GM12891 (cell line): ENCODE measurements at places on chromosomes 7 and 10.

DNA sequence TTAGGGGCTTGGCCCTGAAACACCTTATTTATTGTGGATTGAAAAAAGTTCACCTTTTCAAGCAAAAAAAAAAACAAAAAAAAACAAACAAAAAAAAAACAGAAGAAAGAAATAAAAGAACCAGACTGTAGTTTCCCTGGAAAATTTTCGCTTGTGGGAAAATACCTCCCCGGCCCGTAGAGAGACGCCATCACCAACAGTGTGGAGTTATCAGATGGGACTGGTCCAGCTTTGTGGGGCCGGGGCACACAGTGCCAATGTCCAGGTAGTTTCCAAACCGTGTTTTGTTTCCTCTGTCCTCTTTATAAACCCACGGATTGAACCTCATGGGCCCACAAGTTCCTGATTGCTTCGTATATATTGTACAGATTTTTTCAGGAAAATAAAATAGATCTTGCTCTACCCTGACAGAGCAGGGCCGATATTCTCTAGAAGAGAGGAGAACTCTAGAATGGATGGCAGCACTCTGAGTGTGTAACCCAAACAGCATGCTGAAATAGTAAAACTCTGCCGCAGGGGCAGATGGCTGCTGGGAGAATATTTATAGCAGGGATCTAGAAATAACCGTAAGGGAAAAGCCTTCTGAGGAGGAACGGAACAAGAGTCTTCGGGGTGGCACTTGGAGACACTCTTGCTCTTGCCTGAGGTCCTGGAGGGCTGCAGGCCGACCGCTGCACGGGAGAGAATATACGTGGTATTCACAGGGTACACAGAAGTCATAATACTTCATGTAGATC is 241.0 kb downstream of the FRMD4A start:
- no peak for DNase-seq

GRCh38 chr10:57141708-57142107 is 780.6 kb upstream of the ZWINT start:
- no peak for DNase-seq

- DNase-seq, result no peak
These were observed 11.3 kb downstream of the MTG1 start for GRCh38 chr10:133405272-133405671.

GRCh38 chr7:140646931-140647647 is 6.5 kb upstream of the DENND2A start:
- DNase-seq, result no peak

GRCh38 chr7:114150689-114151088 is 231.9 kb upstream of the PPP1R3A start:
- no peak for DNase-seq

DNA sequence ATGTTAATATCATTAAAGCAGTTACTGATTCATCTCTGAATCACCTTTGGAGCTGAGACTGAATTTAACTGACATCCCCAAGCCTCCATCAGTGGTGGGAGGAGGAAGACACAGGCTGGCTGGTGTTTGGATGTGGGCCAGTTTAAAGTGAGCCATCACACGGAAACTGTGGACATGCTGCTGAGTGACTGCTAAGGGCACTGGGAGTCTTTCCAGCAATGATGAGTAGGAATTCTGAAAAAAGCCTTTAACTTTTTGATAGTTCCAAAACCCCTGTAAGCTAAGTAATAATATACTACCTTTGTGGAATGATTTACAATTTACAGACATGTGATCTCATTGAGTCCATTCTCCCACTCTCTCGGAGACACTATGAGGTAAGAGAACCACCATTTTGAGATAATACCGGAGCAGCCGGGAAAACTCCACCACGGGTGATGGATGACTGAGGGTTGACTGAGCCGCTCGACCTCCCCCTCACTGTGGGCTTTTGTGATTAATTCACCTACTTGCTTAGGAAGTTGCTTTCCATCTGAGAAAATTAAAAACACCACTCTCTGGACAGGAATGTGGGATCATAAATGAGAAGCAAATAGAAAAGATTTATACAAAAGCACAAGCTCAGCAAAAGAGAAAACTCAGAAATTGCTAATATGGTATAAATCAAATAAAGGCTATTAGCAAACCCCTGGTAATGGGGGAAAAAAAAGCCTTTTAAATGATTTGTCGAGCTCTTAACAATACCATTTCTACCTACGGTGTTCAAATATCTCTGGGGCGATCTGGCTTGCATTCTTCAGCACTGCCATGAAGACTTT is 194.8 kb downstream of the FANK1 start:
- no peak for DNase-seq

- DNase-seq, result peak; percentile 42
These were observed 5.3 kb upstream of the PRKRIP1 start for GRCh38 chr7:102390697-102391484.

DNA sequence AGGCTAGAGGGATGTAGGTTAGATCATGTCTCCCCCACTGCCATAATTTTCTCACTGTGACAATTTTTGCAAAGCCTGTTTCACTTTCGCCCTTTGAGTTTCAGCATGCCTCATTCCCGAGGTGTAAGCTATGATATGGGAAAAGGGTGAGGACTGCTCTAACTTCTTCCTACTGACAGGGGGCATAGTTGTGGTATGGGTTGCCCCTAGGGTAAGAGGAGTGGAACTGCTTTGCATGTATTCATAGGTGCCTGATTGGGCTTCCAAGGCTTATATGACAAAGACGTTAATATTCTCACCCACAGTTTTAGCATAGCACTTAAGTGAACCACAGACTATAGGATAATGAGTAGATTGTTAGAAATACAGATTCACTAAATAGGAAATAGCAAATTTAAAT is 148.7 kb downstream of the BBS9 start:
- no peak for DNase-seq

- DNase-seq, result no peak
These were observed 6.9 kb downstream of the FAM241B start for GRCh38 chr10:69636626-69637605.

DNA sequence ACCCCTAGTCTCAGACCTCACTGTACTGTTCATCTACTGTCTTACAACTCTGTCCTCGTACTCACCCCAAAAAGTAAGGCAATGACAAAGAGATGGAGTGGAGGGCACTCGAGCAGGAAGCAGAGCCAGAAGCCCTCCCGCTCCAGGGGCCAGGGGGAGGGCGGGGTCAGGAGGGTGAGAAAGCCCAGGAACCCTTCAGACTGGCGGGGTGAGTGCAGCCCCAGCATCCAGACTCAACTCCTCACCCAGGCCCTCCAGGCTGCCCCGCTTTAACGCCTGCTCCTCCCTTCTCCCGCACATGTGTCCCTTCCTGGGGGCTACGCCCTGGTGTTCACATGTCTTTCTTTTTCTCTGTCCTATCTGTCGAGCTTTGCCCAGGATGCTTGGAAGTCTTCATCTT is 66.1 kb downstream of the CALML3 start:
- DNase-seq, result no peak

- DNase-seq, result no peak
These were observed 112.9 kb upstream of the LYZL2 start for GRCh38 chr10:30742471-30742870.

GRCh38 chr10:5470062-5470751 is 29.2 kb downstream of the CALML5 start:
- DNase-seq, result no peak

DNA sequence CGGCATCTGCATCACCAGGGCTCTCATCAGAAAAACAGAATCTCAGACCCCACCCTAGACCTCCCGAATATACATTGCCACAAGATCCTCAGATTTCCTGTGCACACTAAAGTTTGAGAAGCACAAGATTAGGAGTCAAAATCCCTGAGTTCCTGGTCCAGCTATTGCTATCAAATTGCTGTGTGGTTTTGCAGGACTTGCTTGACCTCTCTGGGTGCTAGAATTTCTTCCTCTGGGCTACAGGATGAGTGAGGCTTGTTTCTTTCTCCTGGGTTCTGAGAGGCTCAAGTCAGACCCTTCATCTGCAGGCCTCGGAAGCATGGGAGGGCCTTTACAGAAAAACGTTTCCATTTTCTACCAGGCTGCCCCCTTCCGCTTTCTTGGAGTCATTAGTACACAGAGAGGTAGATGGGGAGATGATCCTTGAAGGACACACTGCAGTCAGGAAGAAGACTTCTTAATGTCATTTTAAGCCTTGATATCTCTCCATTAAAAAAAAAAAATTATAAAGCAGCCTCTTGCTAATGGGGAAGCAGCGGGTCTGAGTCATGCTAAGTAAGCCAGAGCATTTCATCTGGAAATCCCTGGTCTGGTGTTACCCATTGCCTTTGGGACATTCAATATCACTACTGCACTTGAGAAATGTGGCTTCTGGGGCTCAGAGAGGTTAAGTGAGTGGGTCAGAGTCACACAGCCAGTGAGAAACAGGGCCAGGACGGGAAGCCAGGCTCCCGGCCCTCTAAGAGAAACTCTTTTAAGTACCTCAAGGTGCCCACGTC is 173.5 kb downstream of the KCNMA1 start:
- DNase-seq, result no peak

GRCh38 chr7:158502068-158502750 is 85.4 kb downstream of the PTPRN2 start:
- no peak for DNase-seq
